Effector CD8-positive, alpha-beta T cell (primary cell): ENCODE measurements at places on chromosomes 5 and 9.

GRCh38 chr9:122816163-122816867, 12.1 kb downstream of the PDCL start:
- DNase-seq, result no peak

GRCh38 chr5:80895523-80895922, 64.6 kb upstream of the RASGRF2 start:
- no peak for DNase-seq

DNA sequence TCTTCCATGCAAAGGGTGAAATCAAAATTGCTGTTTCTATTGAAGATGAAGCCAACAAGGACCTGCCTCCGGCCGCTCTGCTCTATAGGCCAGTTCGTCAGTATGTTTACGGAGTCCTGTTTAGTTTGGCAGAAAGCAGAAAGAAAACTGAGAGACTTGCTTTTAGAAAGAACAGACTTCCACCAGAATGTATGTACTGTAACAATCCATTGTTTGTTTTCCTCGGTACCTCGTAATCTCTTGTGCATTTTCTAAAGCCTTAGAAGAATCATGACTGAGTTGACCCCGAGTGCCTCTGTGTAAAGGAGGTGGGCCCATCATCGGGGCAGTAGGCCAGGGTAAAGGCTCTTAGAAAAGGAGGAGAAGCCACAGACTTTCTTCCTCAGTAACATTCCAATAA, 44.2 kb upstream of the PHF2 start:
- DNase-seq, result no peak

DNA sequence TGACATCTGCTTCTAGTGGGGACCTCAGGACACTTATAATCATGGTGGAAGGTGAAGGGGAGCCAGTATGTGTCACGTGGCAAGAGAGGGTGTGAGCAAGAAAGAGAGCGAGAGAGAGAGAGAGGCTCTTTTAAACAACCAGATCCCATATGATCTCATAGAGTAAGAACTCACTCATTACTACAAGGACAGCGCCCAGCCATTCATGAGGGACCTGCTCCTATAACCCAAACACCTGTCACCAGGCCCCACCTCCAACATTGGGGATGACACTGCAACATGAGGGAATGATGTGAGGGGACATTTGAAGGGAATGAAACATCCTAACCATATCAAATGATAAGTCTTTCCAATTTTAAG, 427.5 kb downstream of the EFNA5 start:
- no peak for DNase-seq

GRCh38 chr5:127958421-127959011, 125.0 kb upstream of the SLC12A2 start:
- DNase-seq, result no peak

DNA sequence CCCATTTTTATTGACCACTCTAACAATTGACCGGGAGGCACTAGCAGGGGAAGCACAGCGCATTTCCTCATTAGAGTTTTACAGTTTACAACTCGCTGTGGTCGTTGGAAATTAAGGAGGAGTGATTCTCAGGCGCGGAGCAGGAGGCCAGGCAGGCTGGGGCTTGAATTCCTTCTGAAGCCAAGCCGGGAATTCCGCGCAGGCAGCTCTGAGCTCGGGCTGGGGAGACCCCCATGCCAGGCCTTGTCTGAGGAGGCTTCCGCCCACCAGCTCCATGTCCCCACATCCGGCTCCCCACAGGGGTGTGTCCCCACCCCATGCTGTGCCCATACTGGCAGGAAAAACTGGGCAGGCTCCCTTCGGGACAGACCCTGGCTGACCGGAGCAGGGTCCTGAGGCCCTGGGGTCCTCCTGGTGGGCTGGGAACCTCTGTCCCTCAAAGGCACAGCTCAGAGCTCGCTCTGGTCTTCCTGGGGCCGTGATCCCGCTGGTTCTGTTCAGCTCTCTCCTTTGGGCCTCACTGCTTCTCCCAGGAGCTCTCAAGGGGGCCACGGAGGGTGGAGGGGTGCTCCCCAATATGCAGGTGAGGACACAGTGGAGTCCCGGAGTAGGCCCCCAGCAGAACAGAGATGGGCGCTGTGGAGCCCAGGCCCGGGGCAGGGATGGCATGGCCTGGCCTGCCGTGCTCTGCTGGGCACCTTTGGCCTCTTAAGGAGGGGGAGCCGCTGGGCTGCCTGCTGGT, 1.3 kb upstream of the NRARP start:
- no peak for DNase-seq

DNA sequence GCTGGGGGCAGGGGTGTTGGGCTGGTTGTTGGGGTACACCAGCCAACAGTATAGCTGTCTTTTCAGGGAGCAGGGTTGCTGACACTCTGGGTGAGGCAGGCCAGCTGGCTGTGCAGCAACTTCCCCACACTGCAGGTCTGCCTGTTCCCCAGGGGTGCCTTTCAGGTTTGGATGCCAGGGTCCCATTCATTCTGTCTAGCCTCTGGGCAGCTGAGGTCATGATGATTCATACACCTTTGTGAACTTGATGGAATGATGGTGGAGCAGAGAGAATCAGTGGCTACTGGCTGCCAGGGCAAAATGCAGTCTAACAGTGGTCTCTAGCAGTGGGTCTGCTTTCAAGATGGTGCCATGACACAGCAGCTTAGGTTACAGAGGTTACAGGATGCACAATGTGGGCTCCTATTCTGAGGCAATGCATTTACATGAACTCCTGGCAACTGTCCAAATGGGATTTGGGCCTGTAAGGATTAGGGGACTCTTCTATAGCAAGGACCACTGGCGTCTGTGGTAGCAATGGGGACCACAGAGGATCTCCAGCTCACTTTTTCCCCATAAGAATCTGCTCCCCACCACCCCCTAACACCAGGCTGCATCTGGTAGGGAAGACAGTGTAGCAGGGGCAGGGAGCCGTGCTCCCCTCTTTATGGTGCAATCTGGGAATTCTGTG, 103.7 kb downstream of the FEM1C start:
- DNase-seq, result no peak

GRCh38 chr9:127132921-127133647, 10.6 kb upstream of the ANGPTL2 start:
- DNase-seq, result no peak

DNA sequence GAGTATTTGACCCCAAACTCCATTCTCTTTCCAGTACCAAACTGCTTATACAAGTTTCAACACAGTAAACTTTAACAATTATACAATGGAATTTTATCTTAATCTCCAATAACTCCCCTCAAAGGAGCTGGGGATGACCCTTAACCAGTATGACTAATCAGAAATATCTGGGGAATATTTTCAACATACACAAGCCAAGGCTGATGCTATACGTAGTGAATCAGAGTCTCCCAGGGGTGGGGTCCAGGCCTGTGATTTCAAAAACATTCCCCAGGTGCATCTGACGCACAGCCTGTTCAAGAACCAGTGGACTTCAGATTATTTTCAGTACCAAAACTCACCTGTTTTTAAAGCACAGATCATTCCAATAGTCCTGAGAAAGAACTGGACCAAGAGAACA, 11.8 kb upstream of the SEMA5A start:
- DNase-seq, result no peak

- no peak for DNase-seq
Measured at GRCh38 chr5:157516626-157517325, 56.8 kb downstream of the NIPAL4 start.

GRCh38 chr5:112707187-112708102, 30.2 kb upstream of the APC start:
- peak; percentile 92 for DNase-seq

GRCh38 chr5:148826739-148827070, 294 bp downstream of the ADRB2 start:
- DNase-seq, result no peak

GRCh38 chr5:73120222-73121118, at the start of gene TMEM171:
Gene TMEM171 (plus strand): TSS chr5:73120575. CDS start chr5:73123374, 2,799 bp downstream.
- DNase-seq, result no peak

DNA sequence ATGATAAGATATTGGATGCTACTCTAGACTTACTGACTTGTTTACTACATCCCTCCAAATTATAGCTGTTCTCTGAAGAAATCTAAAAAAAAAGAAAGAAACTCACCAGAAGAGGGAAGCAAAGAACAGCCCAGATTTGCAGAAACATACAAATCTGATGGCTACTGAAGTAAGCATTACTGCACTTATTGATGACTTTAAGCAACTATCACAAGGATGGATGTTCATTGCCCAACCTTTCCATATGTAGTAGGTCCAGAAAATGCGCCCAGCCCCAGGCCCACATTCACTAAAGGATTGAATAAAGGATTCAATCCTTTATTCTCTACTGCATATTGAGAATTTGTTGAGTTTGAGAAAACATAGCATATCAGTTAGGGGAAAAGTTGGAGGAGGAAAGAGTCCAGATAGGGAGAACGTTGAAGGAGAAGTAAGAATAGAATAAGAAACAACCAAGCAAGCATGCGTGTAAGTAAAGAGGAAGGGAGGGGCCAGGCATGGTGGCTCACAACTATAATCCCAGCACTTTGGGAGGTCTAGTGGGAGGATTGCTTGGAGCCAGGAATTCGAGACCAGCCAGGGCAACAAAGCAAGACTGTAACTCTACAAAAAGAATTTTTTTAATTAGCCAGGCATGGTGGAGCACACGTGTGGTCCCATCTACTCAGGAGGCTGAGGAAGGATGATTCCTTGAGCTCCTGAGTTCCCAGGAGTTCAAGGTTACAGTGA, 33.8 kb upstream of the DTWD2 start:
- no peak for DNase-seq

- peak; percentile 20 for DNase-seq
Measured at GRCh38 chr9:128098297-128099230, 29.0 kb downstream of the PTGES2 start.

DNA sequence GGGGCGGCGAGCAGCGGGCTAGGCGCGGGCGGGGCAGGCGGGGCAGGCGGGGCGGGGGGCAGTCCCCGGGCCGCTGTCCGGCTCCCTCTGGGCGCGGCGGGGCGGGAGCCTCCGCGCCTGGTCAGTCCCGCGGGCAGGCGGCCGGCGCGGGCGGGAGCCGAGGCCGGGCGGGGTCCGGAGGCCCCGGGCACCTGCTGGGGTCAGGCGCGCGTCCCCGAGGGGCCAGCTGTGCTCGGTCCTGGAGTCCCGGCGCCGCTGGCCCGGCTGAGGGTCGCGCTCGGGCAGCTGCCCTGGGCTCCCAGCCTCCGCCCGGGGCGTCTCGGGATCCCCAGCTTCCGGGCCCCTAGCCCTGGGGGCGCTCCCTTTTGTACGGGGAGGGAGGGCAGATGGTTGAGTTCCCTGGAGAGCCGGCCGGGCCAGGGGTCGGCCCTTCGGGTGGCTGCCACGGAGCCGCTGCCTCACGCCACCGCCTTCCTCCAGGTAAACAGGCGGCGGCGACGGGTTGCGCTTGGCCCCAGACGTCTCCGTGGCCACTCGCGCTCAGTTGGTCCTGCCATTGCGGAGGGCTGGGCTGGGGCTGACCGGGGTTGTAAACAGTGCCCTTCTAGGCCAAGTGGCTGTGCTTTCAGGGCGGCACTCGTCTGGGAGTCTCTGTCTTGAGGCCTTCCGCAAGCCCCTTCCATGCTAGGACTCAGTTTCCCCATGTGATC, 473 bp downstream of the ZBTB34 start:
- DNase-seq, result no peak

DNA sequence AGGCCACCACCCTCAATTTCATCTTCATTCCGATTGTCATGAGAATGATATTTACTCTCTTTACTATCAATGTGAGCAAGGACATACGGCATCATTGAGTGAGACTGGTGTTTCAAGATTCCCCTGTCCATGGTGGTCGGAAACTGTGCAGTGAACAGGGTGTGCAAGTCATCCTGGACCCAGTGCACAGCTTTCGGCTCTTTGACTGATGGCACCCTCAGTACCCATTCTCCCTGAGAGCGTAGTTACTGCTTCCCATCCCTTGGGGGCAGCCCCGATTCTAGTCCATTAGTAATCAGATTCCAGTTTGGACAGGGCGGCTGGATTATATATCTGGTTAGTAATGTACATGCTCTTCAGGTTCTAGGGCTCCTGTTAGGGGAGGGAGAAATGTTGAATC, 61.7 kb upstream of the SUB1 start:
- no peak for DNase-seq

DNA sequence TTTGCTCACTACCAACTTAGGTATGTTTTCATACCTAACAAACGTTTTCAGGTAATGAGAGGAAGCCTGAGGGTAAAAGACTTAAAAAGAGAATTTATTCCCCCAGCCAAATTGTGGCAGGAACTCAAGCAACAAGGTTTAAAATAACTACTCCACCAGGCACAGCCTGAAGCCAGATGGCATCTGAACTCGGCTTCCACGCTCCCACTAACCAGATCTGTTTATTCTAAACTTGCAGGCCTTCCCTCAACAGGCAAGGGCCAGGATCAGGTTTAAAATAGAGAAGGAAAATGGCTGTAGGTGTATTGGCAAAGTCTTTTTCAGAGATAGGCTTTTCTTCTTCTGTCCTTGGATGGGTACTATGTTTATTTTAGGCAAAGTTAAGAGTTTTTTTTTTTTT, 89.4 kb downstream of the OTULIN start:
- DNase-seq, result no peak

DNA sequence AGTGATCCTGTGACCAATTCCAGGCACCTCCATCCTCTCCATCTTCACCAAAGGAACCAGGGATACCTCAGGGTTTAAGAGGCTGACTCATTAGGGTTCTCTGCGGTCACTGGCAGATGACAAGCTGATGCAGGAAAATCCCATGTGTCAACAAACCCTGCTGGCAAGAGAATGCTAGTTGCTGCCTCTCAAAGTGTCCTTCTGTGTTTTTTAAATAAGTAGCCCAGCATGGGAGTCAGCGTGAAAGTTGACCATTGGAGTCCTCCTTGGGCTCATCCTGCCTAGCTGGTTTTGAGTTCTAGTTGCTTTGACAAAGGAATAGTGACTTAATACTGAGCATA, 200.2 kb downstream of the SLIT3 start:
- no peak for DNase-seq

DNA sequence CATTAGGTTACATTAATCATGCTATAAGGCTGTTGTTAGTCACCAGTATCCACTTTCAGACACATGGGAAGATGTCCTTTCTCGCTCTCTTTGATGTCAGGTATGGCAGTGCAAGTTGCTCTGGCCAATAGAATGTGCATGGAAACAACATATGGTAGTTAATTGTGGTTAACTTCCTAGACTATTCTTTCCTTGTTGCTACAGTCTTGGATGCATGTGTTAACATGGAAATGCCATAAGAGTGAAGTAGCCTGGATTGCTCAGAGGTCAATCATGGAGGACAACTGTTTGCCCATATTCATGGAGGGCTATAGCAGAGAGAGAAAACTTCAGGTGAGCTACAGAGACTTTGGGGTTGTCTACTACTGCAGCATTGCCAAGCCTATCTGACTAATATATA, 245.8 kb upstream of the GAS1 start:
- DNase-seq, result no peak
